Suppressor macrophage treated with lipopolysaccharide for 1 hour (primary cell): ENCODE measurements at places on chromosomes 1 and 21.

DNA sequence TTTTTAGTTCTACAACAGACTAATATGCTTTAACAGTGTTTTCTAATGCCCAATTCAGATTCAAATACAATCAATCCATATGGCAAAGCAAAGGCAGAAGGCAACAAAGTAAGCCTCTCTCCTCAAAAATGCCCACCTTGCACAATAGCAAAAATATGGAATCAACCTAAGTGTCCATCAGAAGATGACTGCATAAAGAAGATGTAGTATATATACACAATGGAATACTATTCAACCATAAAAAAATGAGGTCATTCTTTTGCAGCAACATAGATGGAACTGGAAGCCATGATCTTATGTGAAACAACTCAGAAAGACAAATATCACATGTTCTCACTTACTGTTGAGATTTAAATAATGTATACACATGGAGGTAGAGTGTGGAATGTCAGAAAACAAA, 80.7 kb downstream of the EIF4G3 start:
- DNase-seq = peak; percentile 58

- peak; percentile 3 for DNase-seq
Observed at GRCh38 chr1:224067207-224067606, 46.7 kb upstream of the FBXO28 start.

- DNase-seq = peak; percentile 73
Observed at GRCh38 chr1:145985502-145986439, 10.6 kb downstream of the TXNIP start.

DNA sequence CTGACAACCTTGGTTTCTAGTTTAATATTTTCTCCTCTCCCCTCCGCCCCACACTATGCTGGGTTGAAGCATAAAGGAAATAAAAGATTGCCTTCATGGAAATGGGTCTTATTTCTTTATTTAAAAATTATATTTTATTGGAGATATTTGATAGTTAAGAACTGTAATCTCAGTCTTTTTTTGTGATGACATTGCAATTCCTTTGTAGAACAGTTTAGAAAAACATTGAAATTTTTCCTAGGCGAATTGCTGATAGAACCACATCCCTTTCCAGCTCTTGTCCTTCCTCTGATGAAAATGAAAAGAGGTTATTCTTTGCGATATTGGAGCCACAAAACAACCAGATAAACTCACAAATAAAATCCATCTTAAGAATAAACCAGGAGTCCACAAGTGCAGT, 125.6 kb upstream of the NRIP1 start:
- DNase-seq = no peak

- no peak for DNase-seq
Observed at GRCh38 chr1:175090780-175091179, 23.1 kb downstream of the TNN start.

DNA sequence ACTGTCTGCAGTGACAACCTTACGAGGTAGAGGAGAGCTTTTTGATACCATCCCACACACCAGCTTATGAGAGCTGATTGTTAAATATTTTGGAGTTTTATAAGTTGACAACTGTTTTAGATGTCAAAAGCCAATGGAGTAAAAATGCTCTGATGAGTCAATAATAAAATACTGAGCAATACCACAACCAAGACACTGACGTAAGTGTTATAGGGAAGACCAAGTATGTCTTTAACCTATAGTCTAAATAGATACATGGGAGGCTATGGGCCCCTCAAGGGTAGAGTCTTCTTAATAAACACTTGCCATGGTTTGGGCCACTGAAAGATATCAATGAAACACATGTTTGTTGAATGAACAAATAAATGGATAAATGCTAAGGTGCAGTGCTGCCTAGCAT, 49.2 kb downstream of the DUSP10 start:
- DNase-seq = no peak

- DNase-seq = peak; percentile 77
Observed at GRCh38 chr21:26169611-26170470, 729 bp downstream of the APP start.

DNA sequence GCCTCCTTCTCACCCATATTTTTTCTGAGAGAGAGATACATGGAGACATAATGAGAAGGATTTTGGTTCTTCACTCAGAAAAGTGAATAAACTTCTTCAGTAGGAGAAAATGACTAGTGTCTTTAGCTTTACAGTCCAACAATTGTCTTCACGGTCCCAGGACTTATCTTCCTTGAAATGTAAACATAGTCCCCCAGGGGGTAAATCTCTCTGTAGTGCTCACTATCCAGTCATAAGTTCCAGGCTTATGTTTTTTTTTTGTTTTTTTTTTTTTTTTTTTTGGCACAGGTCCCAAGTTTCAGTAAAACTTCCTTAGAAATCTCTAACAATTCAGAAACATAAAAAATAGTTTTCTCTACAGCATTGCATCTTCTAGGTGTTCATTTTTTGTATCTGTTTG, 890.2 kb upstream of the B3GALT2 start:
- no peak for DNase-seq
